Stimulated activated naive B cell treated with anti-CD40 and anti-IgM and Interleukin-4, amounts not matched to agents 10 μg/mL and 1 μg/mL and 100 μg/mL, for 72 hours (primary cell): ENCODE measurements at places on chromosomes 7 and 10.

- H3K36me3 ChIP-seq, result peaks cover 37% of the 10 kb centered on the region
- no peak overlapping the region for H3K27ac ChIP-seq
- H3K27me3 ChIP-seq, result no peaks in the 10 kb centered on the region
- DNase-seq, result no peak
- H3K4me1 ChIP-seq, result peaks cover 12% of the 10 kb centered on the region
Measured at GRCh38 chr10:73788864-73789658, 3.7 kb downstream of the ZSWIM8 start.

GRCh38 chr10:74912682-74913081 lies 86.3 kb downstream of the KAT6B start:
- peaks cover 4% of the 10 kb centered on the region for H3K36me3 ChIP-seq
- DNase-seq, result no peak

DNA sequence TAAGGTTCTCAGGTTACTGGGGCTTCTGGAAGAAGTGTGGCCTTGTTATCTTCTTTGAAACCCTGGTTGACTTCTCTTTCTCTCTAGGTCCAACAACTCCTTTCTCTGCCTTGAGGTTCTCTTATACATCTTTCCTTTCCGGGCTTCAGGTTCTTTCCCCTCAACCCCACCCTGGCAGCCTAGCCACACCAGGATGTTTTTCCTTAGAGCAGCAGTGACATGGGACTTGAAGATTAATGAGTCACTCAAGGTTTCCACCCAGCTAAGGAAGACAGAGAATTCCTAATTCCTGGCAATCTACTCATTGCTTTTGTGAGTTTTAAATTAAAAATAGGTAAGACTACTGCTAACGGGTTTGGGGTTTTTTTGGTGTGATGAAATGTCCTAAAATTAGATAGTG lies 121.8 kb upstream of the HPS1 start:
- H3K4me1 ChIP-seq, result no peaks in the 10 kb centered on the region
- H3K36me3 ChIP-seq, result no peaks in the 10 kb centered on the region
- no peak overlapping the region for H3K4me3 ChIP-seq
- DNase-seq, result no peak
- no peak overlapping the region for H3K27ac ChIP-seq

GRCh38 chr10:59206204-59206720 lies 29.8 kb downstream of the PHYHIPL start:
- no peak for DNase-seq
- H3K27ac ChIP-seq, result no peak overlapping the region
- no peaks in the 10 kb centered on the region for H3K27me3 ChIP-seq
- no peak overlapping the region for H3K4me3 ChIP-seq
- no peaks in the 10 kb centered on the region for H3K4me1 ChIP-seq
- no peaks in the 10 kb centered on the region for H3K36me3 ChIP-seq

GRCh38 chr7:32941681-32942414 lies 15.4 kb upstream of the FKBP9 start:
- peak overlapping the region; percentile 94 for H3K27ac ChIP-seq
- H3K4me3 ChIP-seq, result peak overlapping the region; percentile 95
- peaks cover 6% of the 10 kb centered on the region for H3K36me3 ChIP-seq
- no peak for DNase-seq

DNA sequence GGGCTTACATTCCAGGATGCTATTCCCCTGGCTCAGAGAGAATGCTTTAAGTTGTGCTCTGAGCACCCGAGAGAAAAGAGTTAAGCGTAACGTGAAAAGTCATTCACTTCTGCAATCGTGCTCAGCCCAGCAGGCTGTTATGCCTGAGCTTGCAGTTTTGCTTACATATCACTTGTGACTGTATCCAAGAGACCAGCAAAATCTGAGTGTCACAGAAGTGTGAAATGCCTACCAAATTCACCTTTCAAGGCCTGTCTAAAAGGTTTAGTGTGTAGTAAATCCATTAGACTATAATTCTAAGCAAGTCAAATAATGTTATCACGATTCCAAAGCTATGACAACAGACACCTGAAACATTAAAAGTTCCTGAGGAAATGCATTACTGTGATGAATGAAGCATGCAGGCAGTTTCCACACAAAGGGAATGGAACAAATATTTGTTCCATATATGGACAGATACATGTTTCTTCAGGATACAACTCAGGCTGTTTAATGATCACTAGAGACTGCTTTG lies 20.1 kb downstream of the ITGB1 start:
- no peaks in the 10 kb centered on the region for H3K27me3 ChIP-seq
- H3K36me3 ChIP-seq, result peaks cover 24% of the 10 kb centered on the region
- H3K27ac ChIP-seq, result no peak overlapping the region
- peaks cover 43% of the 10 kb centered on the region for H3K4me1 ChIP-seq
- H3K4me3 ChIP-seq, result no peak overlapping the region

GRCh38 chr7:68482800-68483199 lies 1115.5 kb upstream of the AUTS2 start:
- H3K36me3 ChIP-seq, result no peaks in the 10 kb centered on the region
- no peak overlapping the region for H3K27ac ChIP-seq
- H3K4me1 ChIP-seq, result no peaks in the 10 kb centered on the region
- no peak overlapping the region for H3K4me3 ChIP-seq

- H3K27me3 ChIP-seq, result no peaks in the 10 kb centered on the region
- H3K4me1 ChIP-seq, result no peaks in the 10 kb centered on the region
- no peak overlapping the region for H3K4me3 ChIP-seq
- no peak for DNase-seq
- H3K27ac ChIP-seq, result no peak overlapping the region
Measured at GRCh38 chr7:80014511-80014910, 120.1 kb upstream of the GNAI1 start.

DNA sequence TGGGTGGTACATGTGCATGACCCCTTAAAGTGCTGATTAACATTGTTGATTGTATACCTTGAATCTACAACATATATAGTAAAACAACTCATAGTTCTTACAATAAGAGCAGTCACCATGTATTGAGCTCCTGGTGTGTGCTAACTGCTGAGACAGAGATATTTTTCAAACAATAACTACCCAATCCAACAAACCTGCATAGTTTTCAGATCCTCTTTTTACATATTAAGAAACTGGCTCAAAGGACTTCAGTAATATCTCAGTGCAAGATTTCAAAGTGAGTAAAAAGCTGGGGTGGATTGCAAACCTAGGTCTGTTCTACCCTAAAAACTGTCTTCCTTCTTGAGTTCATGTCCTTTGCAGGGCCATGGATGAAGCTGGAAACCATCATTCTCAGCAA lies 272.2 kb downstream of the SNX13 start:
- H3K4me3 ChIP-seq, result no peak overlapping the region
- peaks cover 6% of the 10 kb centered on the region for H3K4me1 ChIP-seq
